Stimulated activated CD8-positive, alpha-beta memory T cell treated with anti-CD3 and anti-CD28 coated beads, Interleukin-2, amount 100 ng/mL, for 1 hour (primary cell): ENCODE measurements at places on chromosomes 12 and 14.

- DNase-seq, result no peak
These were observed 37.4 kb upstream of the OVCH1 start for GRCh38 chr12:29534935-29535334.

DNA sequence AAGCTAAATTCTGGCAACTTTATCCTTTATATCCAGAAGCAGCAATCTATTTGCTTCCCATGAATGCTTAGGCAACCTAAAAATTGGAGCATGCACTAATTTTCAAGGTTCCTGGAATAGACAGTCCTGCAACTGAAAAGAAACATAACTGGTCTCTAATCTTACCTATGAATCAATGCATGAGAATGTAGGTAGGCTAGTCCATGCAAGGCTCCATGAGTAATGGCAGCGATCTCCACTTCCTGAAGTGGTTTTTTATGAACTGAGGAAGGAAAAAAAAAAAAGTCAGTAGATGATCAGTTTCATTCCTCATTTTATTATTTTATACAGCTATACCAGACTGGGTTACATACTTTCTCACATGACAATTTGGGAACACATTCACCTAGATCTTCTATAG lies 102.0 kb downstream of the PEBP1 start:
- DNase-seq, result no peak

- no peak for DNase-seq
These were observed 159.4 kb downstream of the SLC5A8 start for GRCh38 chr12:101050631-101051030.

DNA sequence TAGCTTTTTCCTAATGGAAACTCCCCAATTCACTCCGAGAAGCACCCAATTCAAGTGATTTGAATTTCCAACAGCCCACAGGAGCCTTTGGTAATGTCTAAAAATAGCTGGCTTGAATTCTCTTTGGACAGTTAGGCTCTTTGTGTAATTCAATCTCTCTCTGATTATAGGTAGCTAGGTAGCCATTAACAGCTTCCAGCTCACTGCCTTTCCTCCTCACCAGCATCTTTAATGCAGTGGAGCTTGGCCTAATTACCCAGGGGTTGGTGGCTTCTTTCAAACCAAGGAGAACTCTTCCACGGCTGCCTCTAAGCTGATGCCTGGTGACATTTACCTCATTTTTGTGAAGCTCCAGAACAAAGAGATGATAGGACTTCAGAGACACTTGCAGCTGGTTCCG lies 86.4 kb downstream of the WSCD2 start:
- no peak for DNase-seq

DNA sequence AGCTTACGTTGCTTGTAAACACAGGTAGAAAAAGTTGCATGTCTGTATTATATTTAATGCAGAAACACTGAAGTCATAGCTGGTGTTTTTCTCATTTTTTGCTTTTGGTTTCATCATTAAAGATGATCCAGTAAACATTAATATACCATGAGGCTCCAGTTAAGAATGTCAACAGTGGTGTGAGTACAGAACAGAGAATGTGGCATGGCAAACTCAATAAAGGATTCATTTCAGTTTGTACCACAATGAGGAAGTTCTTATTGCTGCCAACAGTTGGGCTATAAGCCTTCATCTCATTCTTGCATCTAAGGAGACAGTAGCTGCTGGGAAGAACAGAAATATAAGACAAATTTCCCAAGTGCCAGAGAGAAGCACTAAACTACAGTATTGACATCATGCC lies 72.1 kb upstream of the ST8SIA1 start:
- DNase-seq, result no peak

- peak; percentile 15 for DNase-seq
These were observed 97.5 kb downstream of the ZFP36L1 start for GRCh38 chr14:68695326-68695768.

- no peak for DNase-seq
These were observed 134.9 kb upstream of the MAX start for GRCh38 chr14:65237023-65237814.

DNA sequence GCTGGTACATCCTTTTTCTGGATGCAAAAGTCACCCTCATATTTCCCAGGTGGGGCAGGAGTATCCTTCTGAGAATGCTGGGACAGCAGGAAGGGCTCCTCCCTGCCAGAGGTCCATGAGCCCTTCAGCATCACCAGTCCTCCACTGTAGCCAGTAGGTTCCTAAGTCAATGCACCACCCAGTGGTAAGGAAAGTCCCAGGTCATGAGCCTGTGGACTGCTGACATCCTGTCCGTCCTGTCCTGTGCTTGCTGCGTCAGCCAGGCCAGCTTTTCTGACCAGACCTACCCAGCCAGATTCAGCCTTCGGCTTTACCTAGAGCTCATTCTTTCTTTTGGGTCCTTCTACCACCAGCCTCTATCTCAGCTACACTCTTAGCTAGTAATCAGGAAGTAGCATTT lies 23.0 kb upstream of the ACTN1 start:
- DNase-seq, result no peak

DNA sequence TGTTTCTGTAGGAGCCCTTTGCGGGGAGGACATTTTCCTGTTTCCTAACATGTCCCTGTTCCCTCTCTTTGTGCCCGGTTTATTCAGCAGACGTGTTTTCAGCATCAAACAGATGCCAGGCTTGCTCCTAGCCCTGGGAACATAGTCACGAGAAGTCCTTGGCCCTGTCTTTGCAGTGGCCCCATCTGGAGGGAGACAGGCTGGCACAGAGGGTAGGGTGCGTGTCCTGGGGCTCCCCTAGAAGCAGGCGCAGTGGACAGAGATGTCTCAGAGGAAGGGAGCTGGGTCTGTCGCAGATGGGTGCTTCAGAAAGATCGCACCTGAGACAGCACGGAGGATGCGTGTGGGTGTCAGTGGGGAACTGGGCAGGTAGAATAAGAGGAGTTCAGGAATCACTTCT lies 75.0 kb upstream of the DYNC1H1 start:
- no peak for DNase-seq

DNA sequence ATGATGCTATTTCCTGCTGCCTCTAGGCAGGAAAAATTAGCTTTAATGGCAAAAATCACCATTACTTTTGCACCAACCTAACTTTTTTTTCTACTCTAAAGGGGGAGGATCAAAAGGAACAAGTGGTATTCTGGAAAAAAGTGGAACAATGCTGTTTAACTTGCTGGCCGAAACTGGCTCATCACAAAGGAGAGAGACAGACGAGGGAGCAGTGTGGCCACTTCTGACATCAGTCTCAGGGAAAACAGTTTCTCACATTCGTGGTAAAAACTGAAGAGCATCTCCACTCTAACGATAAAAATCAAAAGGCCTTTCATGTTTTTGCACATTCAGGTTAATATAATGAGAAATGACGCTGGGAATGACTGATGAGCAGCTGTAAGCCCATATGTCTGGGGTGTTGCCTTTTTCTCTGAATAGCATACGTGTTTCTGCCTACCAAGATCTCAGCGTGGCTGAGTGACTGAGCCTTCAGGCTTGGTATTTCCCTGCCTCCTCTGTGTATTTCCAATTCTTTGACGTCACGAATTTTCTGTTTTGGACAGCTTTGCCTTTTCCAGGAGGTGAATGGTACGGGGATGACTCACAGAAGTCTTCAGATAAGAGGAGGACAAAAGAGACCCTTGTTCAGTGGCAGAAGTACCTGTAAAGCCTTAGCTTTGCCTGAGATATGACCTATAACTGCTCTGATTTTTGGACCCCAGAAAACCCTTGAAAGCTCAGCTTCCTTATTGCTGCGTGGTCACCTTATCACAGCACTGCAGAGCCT lies 358.8 kb downstream of the GLT1D1 start:
- DNase-seq, result no peak

- no peak for DNase-seq
These were observed 187.2 kb downstream of the KCNA5 start for GRCh38 chr12:5230861-5231260.

- DNase-seq, result no peak
These were observed 19.9 kb upstream of the MLXIP start for GRCh38 chr12:122058549-122059149.

GRCh38 chr12:75560167-75560566 lies 48.8 kb upstream of the KRR1 start:
- no peak for DNase-seq

- no peak for DNase-seq
These were observed 602.9 kb downstream of the TMEM121 start for GRCh38 chr14:106129274-106129673.

GRCh38 chr14:46197856-46198255 lies 453.7 kb downstream of the RPL10L start:
- no peak for DNase-seq

DNA sequence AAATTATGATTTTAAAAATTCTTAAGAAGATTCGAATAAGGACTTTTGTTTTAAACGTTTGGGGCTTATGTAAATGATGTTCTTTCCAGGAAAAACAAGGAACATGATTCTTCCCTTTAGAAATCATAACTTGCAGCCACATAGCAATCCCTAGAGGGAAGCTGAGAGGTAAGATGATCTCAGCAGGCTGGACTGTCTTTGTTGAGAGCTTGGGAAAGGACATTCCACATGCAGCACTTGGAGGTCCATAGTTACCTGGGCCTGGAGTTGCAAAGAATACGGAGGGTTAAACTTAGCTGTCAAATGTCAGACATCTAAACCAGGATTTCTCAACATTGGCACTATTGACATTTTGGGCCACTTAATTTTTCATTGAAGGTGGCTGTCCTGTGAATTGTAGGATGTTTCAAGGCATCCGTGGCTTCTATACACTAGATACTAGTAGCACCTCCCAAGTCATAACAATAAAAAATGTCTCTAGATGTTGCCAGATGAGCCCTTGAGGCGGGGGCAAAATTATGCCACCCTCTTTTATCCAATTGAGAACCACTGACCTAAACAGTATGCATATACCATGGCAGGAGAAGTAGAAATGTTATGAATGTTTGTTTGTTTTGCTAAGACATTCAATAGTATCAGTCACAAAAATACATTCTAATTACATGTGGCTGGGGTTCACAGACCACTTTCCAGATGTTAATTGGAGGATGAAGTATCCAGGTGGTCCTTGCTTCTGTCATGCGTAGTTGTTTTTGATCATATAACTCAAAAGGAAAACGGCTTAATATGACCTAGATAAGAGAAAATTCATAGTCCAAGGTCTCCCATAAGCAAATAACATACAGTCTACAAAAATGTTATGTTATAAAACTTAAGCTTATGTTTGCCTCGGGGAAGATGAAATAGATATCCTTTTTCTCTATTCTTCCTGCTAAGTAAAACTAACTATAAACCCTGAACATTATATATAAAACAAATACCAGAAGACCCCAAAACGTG lies 30.5 kb downstream of the TTC6 start:
- no peak for DNase-seq

- DNase-seq, result no peak
These were observed 3.1 kb upstream of the MDM2 start for GRCh38 chr12:68804657-68805591.

DNA sequence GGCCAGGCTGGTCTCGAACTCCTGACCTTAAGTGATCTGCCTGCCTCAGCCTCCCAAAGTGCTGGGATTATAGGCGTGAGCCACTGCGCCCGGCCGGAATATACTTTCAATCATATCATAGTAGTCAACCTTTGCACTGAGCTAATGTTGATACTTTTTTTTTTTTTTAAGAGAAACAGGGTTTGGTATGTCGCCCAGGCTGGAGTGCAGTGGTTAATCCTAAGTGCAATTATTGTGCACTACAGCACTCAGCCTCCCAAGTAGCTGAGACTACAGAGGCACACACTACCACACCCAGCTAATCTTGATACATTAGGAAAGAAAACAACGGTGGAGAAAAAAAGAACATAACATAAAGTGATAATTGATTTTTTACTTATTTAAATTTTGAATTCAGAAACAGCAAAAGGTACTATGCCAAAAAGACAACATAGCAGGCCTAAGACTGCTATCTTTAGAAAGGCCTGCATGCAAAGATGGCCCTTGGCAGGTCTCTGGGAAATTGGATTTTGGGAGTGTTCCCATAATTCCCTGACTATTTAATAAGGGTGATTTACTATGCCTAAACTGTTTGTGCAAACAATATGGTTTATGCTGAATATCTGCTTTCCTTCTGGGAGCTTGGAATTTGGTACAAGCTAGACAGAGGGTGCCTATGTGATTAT lies 15.5 kb downstream of the BTBD7 start:
- no peak for DNase-seq

GRCh38 chr12:77979597-77980250 lies 149.0 kb downstream of the NAV3 start:
- no peak for DNase-seq

DNA sequence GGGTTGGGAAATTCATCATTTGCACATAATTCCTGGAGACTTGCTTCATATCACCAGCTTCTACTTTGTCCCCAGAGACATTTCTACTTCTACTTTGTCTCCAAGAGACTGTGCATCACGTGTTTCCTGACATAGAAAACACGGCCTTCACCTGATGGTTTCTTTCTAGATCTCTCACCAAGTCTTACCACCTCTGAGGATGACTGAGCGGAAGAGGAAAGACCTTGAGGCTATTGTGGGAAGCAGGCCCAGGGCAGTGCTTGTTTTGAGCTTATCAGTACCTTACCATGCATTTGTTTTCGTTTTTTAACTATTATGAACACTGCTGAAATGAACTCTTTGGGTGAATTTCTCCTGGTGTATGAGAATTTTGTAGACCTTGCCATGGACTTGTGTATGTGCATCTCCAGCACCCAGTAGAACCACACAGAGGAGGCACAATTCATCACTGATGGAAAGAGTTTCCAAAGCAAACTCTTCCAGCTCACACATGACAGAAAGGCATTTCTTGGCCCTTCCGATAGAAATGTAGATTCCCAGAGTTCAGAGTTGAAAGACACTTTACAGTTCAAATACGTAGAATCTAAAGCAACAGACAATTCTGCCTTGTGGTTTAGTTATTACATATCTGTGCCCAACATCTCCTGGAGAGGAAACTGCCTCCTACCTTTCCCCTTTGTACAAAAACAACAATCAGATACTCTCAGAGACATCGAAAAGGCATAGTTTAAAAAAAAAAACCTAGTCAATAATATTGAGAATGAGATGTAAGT lies 434.7 kb downstream of the FUT8 start:
- DNase-seq, result peak; percentile 34

DNA sequence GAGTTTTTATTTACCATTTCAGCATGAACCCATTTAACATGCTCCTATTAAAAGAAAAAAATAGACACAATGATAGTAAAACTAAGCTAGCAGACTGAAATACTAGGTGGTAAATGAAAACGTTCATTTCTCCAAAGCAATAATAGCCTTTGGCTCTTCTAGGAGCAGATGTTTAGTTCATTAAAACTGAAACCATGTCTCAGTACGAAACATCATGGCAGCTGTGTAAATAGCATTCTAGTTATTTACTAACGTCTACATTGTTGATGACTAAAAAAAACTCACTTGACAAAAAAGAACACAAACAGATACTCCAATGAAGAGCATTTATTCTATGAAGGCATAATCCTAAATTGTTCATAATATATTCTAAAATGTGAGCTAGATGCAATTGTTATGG lies 17.9 kb downstream of the RECQL start:
- DNase-seq, result no peak

DNA sequence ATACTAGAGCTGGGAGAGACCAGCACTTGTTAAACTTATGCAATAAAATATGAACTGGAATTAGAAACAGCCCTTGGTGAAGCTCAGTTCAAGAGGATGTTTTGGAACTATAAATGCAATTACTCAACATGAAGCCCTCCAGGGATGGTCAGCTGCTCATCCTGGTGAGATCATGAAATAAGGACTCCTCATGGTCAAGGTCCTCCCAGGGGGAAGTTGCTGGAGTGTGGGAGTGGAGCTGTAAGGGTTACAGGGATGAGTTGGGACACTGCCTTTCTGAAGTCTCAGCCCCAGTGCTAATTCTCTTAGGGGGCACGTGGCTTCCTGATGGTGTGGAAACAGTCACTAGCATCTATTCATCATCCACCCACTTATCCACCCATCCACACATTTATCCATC lies 301.7 kb upstream of the SFSWAP start:
- DNase-seq, result no peak

- DNase-seq, result no peak
These were observed 171.9 kb downstream of the EMP1 start for GRCh38 chr12:13368431-13368830.
